ENCODE measurements at places on chromosomes 3 and 15.

DNA sequence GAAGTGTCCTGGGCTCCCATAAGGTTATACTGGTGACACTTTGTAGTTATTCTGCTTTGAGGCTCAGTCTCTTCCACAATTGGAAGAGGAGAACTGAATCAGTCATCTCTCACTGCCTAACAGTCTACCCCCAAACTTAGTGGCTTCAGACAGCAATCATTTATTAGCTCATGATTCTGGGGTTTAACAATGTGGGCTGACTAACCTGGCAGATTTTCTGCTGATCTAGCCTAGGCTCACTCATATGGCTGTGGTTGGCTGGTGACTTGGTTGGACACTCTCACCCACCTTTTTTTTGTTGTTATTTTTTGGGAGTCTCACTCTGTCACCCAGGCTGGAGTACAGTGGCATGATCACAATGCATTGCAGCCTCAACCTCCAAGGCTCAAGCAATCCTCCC lies 7.1 kb downstream of the GPD1L start:
- no peak for DNase-seq

GRCh38 chr15:48392356-48392755 lies 61.1 kb downstream of the DUT start:
- DNase-seq, result no peak

GRCh38 chr3:179401561-179401960 lies 49.7 kb downstream of the GNB4 start:
- no peak for DNase-seq

DNA sequence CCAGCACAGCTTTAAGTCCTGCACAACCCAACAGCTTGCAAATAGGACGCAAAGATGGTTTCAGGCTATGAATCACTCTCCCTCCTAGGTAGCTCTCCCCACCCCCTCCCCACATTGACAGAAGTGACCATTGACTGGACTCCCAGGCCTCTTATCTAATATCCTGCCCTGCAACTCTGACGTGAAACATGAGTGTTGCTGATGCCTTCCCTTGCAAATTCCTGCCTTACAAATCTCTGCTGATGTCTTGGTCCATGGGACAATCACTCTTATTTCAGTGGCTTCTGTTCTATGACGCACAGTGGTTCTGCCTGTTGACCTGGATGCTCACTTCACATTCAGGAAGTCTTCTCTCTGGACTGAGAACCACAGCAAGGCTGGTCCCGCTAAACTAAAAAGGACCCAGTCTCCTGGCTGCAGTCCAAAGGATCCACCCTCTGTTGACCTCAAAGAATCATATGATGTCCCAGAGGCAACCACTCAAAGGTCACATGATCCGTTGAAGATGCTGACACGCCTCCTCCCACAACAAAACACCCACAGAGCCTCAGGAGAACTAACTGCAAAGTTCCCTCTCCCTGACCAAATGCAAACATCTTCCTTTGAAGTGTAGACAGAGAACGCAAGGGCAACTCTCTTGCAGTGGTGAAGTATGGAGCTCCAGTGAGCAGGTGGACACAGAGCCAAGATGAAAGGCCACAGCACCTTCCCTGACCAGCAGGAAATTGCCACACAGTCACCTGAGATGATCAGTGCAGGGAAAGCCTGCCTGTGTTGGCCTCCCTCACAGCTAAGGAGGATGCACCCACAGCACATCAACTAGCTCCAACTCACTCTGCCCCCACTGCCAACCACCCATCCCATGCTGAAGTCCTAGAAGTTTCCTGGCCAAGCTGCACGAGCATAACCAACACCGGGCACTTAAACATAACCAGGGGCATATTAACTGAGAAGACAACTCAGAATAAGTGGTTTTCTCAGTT lies 112.3 kb downstream of the ADAMTS17 start:
- DNase-seq, result no peak

- no peak for DNase-seq
Observed at GRCh38 chr3:126342211-126342610, 15.0 kb downstream of the KLF15 start.

DNA sequence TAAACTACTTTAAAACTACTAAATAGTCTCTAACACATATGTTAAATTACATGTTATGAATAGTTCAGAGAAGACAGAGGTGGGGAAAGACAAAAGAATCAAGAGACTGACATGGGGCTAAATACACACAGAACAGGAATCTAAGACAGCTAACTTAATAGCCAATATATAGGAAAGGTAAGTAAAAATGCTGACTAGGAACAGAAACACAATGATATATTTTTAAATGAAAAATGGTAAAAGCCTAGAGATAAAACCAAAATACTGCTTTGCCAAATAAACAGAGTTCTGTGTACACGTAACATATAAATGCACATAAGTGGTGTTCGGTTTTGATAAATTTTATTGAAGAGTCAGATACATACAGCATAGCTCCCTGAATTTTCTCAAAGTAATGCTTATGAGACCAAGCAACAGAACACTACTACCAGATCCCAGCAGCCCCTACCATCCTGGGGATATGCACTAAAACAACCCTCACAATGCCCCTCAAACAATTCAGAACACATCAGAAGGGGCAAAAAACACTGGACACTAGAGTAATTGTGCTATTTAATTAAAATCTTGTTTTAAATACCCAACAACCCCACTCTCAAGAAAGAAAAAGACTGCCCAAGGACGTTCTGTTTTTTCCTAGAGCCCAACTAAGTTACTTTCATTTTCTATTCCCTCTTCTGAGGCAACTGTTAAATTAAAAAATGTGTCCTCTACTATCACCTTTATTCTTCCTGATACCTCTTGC lies 121.1 kb downstream of the ADAM10 start:
- DNase-seq, result no peak

DNA sequence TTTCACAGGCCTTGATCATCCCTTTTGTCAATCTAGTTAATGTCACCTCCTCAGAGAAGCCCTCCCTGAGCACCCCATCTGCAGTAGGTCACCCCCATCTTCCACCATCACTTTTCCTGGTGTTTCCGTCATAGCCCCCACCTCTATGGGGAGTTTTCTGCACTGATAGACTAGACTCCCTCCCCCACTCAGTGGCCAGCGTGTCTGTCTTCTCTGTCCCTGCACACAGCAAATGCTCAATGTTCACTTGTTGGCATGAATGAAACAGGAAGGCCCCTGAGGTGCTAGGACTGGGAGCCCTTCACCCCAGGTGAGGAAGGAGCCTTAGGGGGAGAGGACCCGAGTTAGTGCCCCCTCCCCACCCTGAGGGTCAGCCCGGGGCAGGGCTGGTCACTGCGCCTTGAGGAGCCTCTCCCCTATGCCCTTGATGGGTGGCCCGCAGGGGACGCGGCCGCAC lies 15.8 kb upstream of the FANCD2 start:
- no peak for DNase-seq

DNA sequence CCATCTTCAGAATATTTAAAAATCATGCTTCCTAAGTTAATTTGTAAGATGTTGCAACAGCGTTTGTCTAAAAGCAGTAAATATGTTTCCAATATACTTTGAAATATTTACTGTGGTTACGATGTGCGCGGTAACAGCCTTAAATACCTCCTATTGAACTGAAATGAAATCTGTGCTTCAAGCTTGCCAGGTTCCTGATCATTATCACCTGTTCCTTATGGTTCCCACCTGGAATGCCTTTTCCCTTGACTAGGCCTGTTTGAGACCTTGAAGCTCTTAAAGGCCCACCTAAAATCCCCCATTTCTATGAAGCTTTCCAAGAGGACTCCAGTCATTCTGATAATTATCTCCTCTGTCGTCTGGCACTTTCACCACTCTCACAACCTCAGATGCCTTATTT lies 146.7 kb downstream of the NAALADL2 start:
- DNase-seq, result no peak

DNA sequence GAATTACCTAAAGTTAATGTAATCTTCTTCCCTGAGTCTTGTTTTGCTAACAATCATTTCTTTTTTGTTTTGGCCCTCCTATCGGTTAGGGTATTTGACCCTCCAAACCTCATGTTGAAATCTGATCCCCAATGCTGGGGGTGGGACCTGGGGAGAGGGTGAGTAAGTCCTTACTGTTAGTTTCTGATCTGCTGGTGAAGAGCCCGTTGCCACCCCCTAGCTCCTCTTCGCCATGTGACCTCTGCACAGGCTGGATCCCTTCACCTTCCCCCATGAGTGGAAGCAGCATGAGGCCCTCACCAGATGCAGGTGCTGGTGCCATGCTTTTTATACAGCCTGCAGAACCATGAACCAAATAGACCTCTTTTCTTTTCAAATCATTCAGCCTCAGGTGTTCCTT lies 62.8 kb upstream of the ADCY5 start:
- DNase-seq, result no peak

Data from foreskin keratinocyte (primary cell).